ENCODE measurements at places on chromosomes 5 and 9.
A peak's percentile ranks its signal among the peaks of the same experiment; 100 is the strongest.

DNA sequence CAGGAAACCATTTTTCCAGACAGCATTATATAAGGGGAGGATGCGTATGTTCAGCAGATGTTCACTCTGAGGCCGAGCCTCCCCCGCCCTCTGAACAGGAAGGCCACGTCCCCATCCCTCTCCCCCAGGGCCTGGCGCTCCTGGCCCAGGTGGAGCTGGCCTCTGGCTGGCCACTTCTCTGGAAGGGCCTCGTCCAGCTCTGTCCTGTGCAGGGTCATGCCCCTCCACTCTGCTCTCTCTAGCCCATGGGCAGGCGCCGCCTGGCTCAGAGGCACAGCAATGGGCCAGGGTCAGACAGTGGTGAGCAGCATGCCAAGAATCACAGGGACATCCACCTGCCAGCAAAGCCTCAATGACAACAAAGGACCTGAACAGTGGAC lies 34.2 kb downstream of the ADAMTS2 start:
- DNase-seq, result no peak
- no peak overlapping the region for H3K27ac ChIP-seq
- no peaks in the 10 kb centered on the region for H3K27me3 ChIP-seq
- no peaks in the 10 kb centered on the region for H3K36me3 ChIP-seq

DNA sequence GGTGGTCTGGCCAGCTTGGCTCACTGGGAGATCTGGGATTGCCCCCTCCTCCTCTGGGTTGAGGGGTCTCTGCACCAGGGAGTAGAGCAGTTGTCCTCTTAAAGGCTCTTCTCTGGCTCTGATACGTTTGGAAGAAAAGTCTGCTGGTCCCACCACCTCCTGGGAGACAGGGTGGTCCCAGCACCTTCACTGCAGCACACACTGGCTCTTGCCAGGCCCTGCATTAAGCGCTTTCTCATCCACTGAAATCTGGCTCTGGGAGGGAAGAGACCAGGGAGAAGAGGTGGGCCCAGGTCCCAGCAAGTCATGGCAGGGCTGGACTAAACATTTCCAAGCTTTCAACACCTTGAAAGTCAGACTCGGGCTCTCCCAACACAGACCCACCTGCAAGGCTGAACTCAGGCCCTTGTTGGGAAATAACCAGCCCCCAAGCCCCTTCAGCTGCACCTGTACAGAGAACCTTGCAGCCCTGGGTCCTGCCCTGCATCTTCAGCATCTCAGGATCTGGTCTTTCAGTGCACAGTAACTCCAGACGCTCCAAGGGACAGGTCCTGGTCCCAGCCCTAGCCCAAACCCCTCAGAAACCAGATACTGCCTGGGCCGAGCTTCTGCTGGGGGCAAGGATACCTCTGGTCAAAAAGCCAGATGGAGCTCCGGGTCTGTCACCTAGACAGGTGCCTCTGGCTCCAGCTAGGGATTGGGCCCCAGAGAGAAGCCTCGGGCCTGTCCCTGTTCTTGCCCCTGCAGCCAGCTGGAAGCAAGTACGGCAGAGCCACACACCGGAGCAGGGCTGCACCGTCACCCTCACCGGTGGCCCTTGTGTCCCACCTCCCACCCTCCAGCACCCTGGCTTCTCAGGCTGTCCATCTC lies 134.5 kb downstream of the DAB2IP start:
- peaks cover 8% of the 10 kb centered on the region for H3K27me3 ChIP-seq
- DNase-seq, result no peak
- H3K4me1 ChIP-seq, result no peaks in the 10 kb centered on the region
- H3K4me3 ChIP-seq, result no peak overlapping the region

DNA sequence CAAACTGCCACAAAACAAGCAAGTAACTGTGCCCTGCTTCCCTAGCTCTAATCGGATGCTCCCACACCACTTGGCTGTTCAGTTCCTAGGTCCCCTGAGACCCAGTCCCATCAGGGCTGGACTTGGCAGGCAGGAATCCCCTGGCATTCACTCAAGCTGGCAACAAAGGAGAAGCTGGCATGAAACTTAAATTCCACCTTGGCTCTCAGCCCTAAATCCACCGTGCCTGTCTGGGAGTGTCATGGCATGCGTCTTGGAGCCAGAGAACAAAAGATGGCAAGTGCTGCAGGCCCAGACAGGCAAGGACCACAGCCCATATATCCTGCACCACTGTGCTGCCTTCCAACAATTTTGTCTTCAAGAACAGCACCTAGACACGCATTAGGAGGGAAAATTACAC lies 38.2 kb downstream of the ETF1 start:
- no peaks in the 10 kb centered on the region for H3K4me1 ChIP-seq
- H3K36me3 ChIP-seq, result peaks cover 9% of the 10 kb centered on the region
- H3K4me3 ChIP-seq, result no peak overlapping the region
- H3K27ac ChIP-seq, result peak overlapping the region; percentile 14

DNA sequence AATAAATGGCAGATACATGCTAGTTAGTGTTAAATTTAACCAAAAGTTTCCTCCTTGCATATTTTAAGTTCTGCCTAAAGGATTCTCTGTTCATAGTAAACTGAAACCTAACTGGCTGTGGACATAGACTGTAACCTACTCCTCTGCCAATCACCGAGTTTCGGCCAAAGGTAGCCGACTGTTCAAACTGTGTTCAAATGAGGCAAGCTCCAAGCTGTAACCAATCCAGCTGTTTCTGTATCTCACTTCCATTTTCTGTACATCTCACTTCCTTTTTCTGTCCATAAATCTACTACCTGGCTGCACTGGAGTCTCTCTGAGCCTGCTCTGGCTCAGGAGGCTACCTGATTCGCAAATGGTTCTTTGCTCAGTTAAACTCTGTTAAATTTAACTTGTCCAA lies 44.1 kb downstream of the KCNV2 start:
- H3K36me3 ChIP-seq, result peaks cover 17% of the 10 kb centered on the region
- H3K27ac ChIP-seq, result no peak overlapping the region
- no peak overlapping the region for H3K4me3 ChIP-seq
- H3K27me3 ChIP-seq, result peaks cover 1% of the 10 kb centered on the region
- H3K4me1 ChIP-seq, result peaks cover 33% of the 10 kb centered on the region

Measured in immature natural killer cell (primary cell).